RPMI7951 (cell line): ENCODE measurements at places on chromosomes 6 and 20. TPM values are rescaled to one million over a fixed set of nuclear protein-coding genes. Genes with fewer than 3 reads are reported as not detected.
A peak's percentile ranks its signal among the peaks of the same experiment; 100 is the strongest.

DNA sequence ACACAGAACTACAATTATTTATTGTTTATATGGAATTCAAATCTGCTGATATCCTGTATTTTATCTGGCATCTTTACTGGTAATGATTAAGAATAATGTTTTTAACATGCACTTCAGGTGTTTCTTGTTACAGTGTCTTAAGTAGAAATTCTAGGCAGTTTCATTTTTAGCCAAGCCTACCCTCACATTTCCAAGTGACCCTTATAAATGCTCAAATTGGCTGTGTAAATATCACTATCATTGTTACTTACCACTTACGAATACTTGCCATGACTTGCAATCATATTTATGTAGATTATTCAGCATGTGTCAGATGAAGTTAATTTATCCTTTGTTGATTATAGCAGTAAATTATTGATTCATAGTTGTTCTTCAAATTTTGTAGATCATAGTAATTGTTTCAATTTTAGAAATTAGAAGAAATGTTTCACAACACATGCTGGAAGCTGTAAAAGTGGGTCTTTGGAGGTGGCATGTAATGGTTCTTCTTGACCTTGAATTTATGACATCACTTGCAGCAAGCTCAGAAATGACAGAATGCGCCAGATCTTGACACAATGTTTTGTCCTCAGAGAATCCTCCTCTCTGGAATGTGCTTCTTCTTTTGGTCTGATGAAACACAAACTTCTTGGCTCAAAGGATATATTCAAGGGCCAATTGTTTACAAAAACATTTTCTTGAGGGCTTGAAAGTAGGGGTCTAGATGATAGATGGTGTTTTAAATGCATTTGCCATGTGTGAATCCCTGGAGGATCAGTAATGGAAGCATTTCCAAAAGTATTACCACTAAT, 471.8 kb downstream of the COL12A1 start:
- no peak for DNase-seq

- DNase-seq, result peak; percentile 95
These were observed 556.6 kb upstream of the CDH4 start for GRCh38 chr20:60695226-60696000.

DNA sequence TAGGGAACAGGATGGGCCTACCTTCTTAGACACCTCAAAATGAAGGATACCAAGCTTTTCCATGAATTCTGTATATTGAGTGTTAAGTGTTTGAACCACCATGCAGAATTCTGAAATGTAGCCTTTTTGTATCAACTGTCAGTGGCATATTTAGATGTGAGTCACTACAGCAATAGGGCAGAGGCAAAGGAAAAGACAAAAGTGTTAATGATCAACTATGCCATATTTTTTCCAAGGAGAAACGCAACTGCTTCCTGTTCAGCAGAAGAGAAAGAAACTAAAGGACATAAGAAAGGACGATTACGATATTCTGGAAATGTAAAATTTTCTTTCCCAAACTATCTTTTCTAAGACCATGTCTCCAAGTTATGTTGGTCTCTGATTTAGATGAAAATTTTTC, 104.6 kb upstream of the RSPO3 start:
- no peak for DNase-seq

DNA sequence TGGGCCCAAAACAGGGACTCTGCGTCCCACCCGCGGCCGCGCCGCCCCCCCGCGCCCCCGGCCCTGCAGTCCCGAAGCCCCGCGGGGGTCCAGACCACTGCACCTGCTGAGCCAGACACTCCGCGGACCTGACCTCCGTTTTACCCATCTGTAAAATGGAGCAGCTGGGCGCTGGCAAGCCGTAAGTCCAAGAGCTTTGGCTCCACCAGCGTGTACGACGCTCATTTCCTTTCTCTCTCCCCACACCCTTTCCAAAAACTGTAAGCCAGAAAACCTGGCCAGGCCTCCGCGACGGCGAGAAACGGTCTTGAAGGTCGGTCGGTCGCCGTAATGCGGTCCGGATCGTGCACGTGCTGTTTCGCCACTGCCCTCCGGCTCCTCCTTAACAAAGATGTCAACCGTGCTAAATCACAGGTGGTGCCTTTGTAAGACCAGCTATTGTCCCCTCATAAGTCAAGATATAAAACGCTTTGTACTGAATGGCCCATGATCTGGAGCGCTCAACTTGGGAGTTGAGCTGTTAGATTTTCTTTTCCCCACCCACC, 7.8 kb upstream of the NR2E1 start:
- DNase-seq, result no peak

PRDM13 gene
- under 0.01 TPM in 1 of 2 replicates, not detected in the other for total RNA-seq

TMEM151B gene
- 0.12 TPM in 1 of 2 replicates, not detected in the other for total RNA-seq

DNA sequence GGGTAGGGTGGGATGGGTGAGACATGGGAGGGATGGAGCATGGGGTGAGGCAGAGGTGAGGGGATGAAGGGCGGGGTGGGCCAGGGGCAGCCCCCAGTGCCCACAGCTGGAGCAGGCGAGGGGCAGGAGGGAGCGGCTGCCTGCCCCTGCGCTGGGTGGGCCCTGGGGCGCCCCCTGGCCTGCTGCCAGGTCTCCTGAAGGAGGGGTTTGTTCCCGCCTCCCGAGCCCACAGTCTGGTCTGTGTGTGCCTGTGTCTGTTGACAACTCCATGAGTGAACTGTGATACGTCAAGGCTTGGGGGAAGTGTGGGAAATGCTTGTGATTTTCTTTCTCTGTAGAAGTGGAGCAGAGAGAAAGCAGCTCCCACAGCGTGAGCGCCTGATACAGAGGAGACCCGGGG, 10.9 kb upstream of the MRGBP start:
- DNase-seq, result no peak

BFSP1 gene
- total RNA-seq, result 3.0 and 5.0 TPM in 2 replicates

COQ3 gene
- 20.0 and 22.3 TPM in 2 replicates for total RNA-seq

DNA sequence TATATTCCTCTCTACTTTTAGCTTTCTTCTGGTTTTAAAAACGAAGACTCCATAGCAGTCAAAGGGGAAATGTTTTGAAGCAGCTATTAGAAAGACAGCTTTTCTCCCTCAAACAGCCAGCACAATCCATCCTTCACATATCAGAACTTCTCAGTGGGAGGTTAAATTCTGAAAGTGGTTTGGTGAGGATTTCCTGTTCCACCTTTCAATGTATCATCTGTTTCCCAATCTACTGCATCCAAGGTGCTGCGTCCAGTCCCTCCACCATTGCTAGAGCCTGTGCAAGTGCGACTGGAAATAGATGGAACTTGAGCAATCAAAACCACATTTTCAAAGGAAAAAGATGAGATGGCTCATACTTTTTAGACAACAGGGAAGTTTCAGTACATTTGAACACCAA, 508.3 kb upstream of the ARID1B start:
- no peak for DNase-seq

TXLNB gene
- total RNA-seq, result 0.98 and 1.1 TPM in 2 replicates

GRCh38 chr6:50610562-50610961, 102.8 kb upstream of the TFAP2D start:
- no peak for DNase-seq

GRCh38 chr6:87754828-87755227, 52.8 kb upstream of the AKIRIN2 start:
- DNase-seq, result no peak

PRKN gene
- not detected in 2 replicates for total RNA-seq

CD24 gene
- 0.72 and 1.9 TPM in 2 replicates for total RNA-seq

- peak; percentile 78 for DNase-seq
These were observed 13.0 kb downstream of the MOXD1 start for GRCh38 chr6:132388291-132388690.

DNA sequence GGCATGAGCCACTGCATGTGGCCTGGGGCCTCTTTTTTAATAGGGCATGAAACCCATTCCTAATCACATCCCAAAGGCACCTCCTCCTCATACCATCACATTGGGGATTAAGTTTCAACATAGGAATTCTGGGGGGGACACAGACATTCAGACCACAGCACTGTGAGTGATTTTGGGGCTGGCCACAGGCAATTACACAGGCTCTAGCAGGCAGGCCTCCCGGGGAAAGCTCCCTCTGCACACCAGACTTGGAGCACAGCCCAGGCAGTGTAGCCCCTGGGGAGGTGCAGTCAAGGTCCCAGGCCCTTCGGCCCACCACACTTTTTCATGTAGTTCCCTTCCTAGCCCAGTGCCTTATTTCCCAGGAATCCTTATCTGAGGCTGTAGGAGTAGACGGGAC, 5.5 kb downstream of the SFT2D1 start:
- no peak for DNase-seq

FUCA2 gene
- 108 and 111 TPM in 2 replicates for total RNA-seq

GNMT gene
- 0.12 TPM in 1 of 2 replicates, not detected in the other for total RNA-seq

- DNase-seq, result no peak
These were observed 65.8 kb downstream of the E2F3 start for GRCh38 chr6:20467437-20467836.

CFAP206 gene
- total RNA-seq, result 0.12 TPM in 1 of 2 replicates, not detected in the other

MTFR2 gene
- total RNA-seq, result 7.8 and 17.1 TPM in 2 replicates

DNA sequence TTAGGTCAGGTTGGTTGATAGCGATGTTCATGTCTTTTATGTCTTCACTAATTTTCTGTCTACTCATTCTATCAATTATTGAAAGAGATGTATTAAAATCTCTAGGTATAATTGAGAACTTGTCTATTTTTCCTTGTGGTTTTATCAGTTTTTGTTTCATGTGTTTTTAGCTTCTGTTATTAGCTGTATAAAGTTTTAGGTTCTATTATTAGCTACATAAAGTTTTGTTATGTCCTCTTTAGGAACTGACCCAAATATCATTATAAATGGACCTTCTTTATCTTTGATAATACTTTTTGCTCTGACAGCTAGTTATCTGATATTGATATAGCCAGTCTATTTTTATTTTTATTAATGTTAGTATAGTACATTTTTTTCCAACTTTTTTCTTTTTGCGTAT, 92.4 kb upstream of the TMEM170B start:
- no peak for DNase-seq

LST1 gene
- total RNA-seq, result not detected in 2 replicates

DNA sequence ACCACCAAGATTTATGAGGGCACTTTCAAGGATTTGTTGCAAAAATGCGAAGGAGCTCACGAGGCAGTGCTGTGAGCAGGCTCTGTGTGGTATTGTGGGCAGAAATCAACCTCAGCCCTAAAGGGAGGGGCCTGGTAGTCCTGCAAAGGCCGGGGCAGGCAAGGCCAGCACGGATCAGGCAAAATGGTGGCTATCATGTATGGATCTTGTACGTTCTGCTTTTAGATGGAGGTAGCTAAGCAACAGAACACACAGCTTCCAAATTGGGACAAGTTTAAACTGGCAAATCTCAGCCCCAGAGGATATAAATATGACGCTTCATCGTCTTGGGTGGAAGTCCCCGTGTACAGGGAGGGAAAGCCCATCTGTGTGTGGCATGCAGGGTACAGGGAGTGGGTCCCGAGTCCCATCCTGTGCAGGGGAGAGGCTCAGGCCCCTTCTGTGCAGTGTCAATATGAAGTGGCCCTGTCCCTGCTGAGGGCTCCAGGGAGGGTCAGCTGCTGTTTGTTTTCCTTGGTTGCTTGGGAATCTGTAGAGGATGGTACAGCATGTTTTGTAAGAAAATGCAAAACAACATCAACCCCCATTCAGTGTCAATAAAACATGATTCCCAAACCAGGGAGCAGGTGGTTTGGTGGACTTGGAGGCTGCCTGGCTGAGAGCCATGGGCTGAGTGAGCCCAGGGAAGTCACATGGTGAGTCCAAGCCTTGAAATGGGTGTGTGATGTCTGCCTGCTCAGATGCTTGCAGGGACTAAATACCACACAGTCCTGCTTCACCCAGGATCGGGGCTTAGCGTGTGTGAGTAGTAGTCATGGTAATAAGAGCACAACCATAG, 113.0 kb downstream of the SYCP2 start:
- no peak for DNase-seq

DNA sequence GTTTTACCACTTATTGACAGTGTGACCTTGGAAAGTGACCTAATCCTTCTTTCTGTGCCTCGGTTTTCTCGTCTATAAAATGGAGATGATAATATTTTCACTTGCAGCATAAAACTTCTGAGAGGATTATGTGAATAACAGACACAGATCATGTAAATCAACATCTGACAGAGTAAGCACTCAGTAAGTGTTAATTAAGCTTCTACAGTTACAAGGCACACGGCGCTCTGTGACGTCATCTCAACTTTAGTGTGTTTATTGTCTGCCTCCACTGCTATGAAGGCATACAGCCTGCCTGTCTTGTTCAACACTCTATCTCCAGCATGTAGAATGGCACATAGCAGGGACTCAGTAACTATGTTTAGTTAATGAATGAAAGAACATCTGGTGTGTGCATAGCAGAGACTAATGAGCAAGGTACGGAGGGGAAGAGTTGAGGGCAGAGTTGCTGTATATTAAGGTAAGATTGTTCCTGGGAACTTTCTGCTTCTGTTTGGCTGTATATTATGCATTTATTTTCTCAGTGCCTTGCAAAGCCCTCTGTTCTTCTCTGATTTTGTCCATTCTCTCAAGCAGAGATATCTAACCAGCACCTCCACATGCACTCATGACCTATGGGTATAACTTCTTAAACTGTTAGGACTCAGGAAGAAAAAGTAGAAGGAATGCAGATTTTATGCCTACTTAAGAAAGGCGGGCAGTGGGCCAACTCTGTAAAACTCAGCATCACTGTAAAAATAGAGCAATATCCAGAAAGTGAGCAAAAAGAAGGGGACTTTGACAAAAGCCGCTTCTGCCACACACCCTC, 66.4 kb upstream of the STMND1 start:
- DNase-seq, result no peak

C4B gene
- 0.68 and 0.72 TPM in 2 replicates for total RNA-seq

VARS2 gene
- total RNA-seq, result 9.5 and 9.6 TPM in 2 replicates

EYS gene
- not detected in 2 replicates for total RNA-seq

DNA sequence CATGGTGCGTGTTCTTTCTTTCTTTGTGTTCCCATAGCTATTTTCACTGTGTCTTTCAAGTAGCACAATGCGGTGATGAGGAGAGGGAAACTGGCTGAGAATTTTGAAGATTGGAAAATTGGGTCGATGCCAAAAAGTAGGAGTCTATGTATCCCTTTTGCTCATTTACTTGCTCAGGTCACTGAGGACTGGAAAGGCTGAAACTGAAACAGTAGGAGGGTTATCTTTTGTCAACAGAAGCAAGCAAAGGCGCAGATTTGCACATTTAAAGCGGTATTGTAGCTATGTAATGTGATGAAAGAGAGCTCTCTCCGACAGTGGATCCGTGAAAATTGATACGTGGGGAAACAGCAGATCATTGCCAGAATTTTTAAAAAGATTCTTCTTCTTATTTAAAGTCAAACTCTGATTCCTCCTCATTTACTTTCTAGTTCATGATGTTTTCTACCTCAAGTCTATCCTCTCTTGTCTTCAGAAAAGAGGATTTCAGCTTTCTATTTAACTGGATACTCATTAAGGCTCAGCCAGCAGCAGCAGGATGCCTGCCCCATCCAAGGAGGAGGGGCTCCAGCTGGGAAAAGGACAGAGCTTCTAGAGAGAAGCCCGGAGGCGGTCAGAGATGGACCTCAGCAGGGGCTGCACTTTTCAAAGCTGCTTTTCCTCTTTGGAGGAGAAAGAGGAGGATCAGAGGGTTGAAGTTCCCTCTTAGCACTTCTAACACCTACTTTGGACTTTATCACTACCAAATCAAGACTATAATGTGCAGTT, 15.9 kb upstream of the FYN start:
- peak; percentile 50 for DNase-seq

GRCh38 chr6:17179530-17180073, 77.8 kb downstream of the STMND1 start:
- peak; percentile 38 for DNase-seq

- no peak for DNase-seq
These were observed 5.3 kb upstream of the SCUBE3 start for GRCh38 chr6:35208419-35208818.
